ENCODE measurements at places on chromosomes 16 and 17. TPM values are rescaled to one million over a fixed set of nuclear protein-coding genes. Genes with fewer than 3 reads are reported as not detected.

GRCh38 chr17:28738680-28739384 is 5.0 kb upstream of the TRAF4 start:
- no peak for DNase-seq

- DNase-seq: no peak
Observed at GRCh38 chr16:8519179-8519578, 71.1 kb downstream of the TMEM114 start.

GRCh38 chr16:2937170-2937569 is 25.4 kb downstream of the FLYWCH1 start:
- no peak for DNase-seq

DNA sequence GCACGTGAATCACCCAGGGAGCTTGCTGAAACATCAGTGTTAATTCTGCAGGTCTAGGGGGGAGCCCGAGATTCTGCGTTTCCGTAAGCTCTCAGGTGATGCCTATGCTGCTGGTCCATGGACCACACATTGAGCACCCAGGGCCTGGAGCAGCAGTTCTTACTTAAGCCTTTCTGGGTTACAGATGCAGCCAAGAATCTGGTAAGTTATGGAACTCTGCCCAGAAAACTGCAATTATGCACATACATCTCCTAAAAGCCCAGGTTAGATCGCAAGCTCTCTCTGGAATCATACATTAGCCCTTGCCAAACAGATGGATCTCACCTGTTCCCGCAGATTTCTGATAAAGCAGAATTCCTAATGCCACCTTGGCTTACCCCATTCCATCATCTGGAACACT is 265.9 kb upstream of the SALL1 start:
- DNase-seq: no peak

Gene MSLN
- 0.41 TPM for polyA plus RNA-seq
